ENCODE measurements at places on chromosomes 13 and 19.

GRCh38 chr13:42149136-42149535 lies 100.7 kb downstream of the DGKH start:
- no peak for DNase-seq

DNA sequence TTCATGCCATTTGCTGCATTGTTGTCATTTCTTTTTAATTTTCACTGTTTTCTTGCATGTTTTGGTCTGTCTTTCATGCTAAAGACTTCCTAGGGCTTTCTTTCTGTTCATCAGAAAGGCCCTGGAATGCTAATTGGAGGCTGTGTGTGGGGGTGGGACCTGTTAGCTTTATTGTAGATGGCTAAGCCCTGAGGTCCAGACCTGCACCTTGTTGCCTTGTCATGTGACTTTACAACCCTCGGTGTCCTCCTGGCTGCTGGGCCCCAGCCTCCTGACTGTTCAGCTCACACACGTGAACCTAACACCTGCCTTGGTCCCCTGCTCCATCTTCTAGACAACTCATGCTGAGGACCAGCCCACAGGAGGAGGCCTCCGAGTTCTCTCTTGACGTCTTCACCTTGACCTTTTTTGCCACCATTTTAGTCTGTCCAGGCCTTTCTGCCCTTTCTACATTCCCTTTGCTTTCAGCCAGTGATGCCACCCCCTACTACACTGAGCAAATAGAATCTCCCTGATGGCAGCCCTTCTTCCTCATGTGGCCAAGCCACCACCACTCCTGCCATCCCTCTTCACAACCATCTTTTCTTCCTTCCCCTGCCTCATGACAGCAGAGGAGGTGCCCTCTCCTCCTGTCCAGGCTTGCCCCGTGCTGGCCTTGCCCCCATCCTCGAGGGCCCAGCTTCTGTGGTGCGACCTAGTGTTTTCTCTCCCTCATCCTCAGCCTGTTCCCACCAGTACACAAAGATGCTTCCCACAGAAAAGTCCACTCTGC lies 41.4 kb upstream of the GPI start:
- no peak for DNase-seq

GRCh38 chr19:5338656-5339197 lies 1.9 kb downstream of the PTPRS start:
- DNase-seq = no peak

GRCh38 chr13:112983428-112984196 lies 14.6 kb downstream of the MCF2L start:
- no peak for DNase-seq

GRCh38 chr13:79062291-79062690 lies 343.8 kb downstream of the RBM26 start:
- no peak for DNase-seq
